ENCODE measurements at places on chromosomes 6 and 20.

DNA sequence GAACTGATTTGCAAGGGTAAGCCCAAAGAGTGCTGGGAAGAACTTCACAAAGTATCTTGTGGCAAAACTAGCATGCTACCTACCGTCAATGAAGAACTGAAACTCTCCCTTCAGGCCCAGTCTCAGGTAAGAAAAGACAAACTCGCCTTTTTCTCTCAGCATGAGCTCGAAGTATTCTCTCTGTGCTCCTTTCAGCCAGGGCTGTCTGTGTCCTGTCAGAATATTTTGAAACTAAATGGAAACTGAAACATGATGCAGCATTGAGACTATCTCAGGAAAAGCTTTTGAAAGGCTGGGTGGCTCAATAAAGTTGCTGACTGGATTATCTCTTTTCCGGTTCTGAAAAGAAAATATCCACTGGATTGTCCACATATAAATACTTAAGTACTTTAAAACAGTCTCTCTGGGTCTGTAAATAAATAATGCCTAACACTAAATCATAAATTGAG lies 696 bp downstream of the CALHM5 start:
- no peak for DNase-seq

- no peak for DNase-seq
Observed at GRCh38 chr20:46631212-46631869, 19.9 kb downstream of the SLC13A3 start.

GRCh38 chr6:145895802-145896201 lies 68.4 kb downstream of the SHPRH start:
- no peak for DNase-seq

GRCh38 chr6:45870531-45870930 lies 145.1 kb downstream of the CLIC5 start:
- no peak for DNase-seq

- no peak for DNase-seq
Observed at GRCh38 chr6:169241688-169242350, 11.8 kb downstream of the THBS2 start.

DNA sequence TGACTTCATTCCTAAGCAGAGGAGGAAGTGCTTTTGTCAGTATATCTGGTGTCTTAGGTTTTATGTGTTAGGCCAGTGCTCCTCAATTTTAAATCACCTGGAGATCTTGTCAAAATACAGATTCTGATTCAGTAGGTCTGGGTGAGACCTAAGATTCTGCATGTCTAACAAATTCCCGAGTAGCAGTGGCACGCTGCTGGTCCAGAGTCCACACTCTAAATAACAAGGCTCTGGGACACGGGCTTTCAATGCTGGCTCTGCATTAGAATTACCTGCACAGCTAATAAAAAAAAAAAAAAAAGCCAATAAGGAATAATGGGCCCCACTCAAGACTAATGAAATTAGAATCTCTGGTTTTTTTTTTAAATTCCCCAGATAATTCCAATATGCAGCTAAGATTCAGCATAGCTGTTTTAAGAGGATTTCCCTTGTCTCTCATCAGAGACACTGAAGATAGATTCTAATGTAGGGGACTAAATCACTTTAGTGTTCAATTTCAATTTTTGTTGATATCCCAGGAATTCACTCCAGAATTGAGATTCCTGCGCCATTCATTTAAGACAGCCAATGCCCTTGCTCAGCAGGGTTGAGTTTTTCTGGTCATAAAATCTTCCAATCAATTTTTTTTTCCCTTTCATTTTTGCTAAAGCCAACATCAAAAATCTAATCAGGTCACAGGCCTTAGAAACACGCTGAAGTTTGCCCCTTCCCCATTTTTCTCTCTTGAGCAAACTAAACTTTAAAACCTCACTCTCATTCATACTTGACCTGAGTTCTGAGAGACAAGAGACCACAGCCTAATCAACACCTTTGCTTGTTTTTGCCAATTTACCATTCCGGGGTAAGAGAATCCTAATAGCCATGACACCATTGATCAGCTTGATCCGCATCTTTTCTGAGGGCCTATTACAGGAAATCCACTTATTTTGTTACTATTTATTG lies 2.4 kb downstream of the TDP2 start:
- no peak for DNase-seq

DNA sequence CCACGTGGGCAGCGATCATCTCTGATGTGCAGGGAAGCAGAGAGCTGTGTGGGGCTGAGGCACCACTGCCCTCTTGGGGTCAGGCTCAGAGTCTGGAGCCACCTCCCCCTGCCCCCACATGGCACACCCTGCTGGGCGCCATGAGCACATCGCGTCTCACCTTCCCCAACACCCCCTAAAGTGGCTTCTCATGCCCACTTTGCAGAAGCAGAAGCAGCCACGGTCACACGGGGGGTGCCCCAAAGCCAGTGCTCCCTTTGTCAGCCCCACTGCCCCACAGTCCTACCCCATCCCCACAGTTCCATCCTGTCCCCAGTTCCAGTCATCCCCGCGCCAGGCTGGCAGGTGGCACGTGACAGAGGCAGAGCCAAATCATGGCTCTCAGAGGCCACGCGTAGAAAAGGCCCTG lies 19.5 kb downstream of the SDCBP2 start:
- no peak for DNase-seq

GRCh38 chr20:56376331-56376730 lies 15.7 kb downstream of the AURKA start:
- DNase-seq, result no peak
